ENCODE measurements at places on chromosomes 6 and 20.

DNA sequence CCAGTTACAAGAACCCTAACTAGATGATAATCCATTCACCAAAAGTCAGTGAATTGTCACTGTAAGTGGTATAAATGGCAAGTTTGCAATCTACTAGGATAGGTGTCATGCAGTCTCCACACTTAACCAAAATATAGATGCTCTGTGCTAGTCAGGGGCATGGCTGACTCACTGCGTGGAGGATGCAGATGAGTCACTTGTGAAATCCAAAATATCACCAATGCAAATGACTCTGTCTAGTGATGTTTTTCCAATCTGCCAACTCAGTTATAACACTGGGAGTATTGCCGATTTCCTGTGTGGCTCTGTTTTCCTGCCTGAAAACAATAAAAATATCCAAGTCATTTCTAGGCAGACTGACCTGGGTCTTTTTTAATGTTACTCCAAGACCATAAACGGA lies 47.8 kb upstream of the NRSN1 start:
- DNase-seq, result no peak

GRCh38 chr6:106546691-106547414 lies 82.4 kb downstream of the RTN4IP1 start:
- DNase-seq, result no peak

DNA sequence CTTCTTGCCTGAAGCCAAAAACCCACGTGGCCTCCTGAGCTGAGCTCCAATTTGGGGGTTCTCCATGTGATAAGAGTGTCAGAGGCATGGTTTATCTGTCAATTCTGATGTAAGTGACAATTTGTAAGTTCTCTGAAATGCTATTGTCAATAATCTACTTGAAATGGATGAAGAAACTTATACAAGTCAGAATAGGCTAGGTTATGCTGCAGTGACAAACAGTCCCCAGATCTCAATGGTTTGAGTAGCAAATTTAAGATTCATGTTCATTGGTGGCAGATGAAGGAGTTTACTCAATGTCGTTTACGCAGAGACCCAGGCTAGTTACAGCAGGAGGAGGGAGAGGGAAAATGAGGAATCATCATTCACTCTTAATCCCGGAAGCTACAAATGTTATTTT lies 352.4 kb downstream of the KIF16B start:
- no peak for DNase-seq

- DNase-seq, result no peak
Measured at GRCh38 chr6:53984163-53984562, 127.1 kb upstream of the MLIP start.

GRCh38 chr6:64985726-64986125 lies 721.3 kb downstream of the EYS start:
- no peak for DNase-seq

- no peak for DNase-seq
Measured at GRCh38 chr20:62616728-62617621, 25.3 kb upstream of the SLCO4A1 start.

DNA sequence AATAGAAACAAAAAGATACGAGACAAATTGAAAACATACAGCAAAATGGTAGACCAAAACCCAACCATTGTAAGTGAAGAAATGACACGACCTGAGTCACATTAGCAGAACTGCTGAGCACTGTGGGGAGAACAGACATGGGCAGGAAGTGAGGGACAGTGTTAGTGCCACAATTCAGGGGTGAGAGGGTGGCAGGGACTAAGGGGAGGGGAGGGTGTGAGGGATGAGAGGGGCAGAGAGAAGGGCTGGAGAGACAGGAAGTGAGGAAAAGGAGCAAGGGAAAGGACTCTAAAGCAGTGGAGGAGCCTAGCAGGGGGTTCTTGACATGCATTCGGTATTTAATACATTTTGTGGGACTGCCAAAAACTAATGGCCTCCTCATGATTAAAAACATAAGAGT lies 45.0 kb upstream of the TRIM26 start:
- no peak for DNase-seq

DNA sequence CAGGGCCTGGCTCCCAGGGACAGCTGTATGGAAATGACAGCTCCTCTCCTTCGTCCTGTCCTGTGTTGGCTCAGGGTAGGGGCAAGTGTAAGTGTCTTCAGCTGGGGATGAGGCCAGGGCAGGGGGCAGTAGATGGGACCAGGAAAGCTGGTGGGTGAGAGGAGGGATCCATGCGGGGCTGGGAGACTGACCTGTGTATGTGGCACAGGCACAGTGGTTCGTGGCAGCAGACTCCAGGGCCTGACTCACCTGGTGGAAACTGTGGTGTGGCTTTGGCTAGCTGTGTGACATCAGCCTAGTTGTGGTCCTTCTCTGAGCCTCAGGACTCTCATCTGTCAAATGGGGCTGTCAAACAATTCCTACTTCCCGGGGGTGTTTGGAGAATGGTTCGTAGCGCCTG lies 13.7 kb upstream of the SCRT2 start:
- no peak for DNase-seq

DNA sequence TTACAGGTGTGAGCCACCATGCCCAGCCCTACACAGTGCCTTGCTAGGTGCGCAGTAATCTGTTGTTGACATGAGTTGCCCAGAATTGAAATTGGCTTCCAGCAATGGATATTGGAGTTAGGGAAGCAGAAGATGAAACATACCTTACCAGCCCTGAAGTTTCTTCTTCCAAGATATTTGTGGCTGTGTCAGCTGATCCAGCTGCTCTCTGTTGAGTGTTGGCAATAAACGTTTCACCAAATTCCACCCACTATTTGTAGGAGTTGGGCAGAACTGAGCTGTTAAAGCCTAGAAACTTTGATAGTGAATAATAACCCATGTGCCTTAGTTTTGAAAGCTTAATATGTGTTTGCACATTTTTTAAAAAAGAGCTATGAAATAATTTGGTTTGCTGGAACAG lies 218.2 kb upstream of the SNX9 start:
- DNase-seq, result no peak

DNA sequence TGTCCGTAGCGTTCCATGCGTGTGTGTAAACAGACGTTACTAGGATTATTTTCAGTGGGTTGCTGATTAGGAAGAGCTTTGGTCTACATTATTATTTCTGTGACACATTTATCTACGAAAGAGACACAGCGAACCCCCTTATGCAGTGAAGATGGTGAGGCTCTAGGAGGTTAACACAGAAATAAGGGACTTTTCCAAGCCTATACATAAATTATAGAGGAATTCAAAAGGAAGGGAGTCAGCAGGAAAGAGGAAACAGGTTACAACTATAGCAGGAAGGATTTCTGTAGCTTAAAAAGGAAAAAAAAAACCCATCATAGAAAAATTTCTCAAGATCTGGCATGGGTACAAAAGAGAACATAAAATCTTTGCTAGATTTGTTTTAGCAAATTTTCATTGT lies 12.9 kb upstream of the RPS6KA2 start:
- DNase-seq, result no peak

- no peak for DNase-seq
Measured at GRCh38 chr6:143325379-143326140, 124.9 kb downstream of the ADAT2 start.

DNA sequence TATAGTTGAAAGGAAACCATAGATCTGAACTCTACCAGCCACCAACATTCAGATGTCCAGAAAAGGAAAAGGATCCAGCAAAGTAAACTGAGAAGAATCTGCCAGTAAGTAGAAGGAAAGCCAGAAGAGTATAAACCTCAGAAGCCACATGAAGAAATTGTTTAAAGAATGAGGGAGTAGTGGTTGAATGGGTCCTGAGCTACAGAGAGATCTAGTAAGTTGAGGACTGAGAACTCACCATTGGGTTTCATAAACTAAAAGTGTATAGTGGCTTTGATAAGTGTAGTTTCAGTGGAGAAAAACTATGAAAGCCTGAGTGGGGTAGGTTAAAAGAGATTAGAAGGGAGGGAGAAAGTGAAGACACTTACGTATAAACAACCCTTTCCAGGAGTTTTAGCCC lies 32.0 kb upstream of the SUMO4 start:
- DNase-seq, result no peak
